SW 1271 (cell line): ENCODE measurements at places on chromosomes 2 and 18.

DNA sequence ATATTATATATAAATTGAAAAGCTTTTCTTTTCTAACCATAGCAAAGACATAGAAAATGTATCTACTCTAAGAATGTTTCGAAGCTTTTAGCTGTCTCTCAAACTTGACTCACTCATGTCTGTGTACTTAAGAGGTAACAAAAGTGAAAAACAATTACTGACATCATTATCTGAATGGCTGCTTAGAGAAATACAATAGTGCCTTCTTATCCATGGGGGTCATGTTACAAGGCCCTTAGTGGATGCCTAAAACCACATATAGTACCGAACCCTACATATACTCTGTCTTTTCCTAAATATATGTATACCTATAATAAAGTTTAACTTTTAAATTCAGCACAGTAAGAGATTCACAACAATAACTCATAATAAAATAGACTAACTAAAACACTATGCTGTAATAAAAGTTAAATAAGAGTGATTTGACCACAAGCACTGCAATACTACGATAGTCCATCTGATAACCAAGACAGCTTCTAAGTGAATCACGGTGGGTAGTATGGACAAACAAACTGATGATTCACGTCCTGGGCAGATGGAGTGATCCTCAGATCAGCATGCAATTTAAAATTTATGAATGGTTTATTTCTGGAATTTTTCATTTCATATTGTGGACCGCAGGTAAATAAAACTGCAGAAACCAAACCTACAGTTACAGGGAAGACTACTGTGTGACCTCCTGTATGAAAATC lies 246.2 kb downstream of the XIRP2 start:
- DNase-seq: peak; percentile 3

DNA sequence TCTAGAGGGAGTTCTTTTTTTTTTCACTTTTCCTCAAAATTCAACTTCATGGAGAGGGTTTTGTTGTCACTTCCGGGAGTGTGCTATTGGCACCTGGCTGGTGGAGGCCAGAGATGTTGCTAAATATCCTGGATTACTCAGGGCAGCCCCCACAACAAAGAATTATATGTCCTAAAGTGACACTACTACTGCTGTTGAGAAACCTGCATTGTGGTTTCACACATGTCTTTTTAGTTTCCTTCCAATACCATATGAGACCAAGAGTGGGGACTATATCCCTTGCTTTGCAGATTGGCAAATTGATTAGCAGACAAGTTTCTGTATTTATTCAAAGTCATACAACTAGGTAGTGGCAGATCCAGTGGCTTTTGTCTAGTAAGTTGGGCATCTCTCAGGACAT lies 826.8 kb downstream of the TRIB2 start:
- no peak for DNase-seq

DNA sequence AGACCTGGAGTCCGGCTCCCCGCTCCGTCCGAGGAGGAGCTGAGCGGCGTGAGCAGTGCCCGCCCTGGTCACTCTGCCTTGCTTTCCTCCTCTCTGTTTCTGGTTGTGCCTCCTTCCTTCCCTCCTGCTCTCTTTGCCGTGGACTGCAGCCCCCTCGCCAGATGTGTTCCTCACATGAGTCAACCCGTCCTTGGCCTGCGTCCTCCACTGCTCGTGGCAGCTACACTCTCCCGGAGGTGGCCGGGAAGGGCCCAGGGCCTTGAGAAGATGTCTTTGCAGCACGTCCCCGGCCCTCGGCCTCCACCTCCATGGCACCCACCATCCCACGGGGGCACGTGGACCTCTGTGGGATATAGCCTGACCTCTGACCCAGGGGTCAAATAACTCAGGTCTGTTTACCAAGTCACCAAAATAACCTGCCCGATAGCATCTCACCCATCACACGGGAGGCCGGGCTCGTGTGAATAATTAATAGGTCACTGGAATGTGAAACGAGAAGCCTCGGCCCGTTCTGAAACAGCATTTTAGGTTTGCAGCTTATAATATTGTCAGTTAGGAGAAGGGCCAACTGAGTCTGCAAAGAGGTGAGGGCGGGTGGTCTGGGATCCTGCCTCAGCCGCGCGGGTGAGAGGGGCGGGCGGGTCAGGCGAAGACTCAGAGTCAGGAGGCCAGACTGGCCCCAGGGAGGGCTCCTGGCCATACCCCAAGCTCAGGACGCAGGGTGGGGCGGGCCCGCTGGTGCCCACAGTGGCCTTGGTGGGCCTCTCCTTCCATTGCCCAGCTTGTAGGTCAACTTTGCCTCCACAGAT lies 42.6 kb downstream of the NFATC1 start:
- DNase-seq: no peak

DNA sequence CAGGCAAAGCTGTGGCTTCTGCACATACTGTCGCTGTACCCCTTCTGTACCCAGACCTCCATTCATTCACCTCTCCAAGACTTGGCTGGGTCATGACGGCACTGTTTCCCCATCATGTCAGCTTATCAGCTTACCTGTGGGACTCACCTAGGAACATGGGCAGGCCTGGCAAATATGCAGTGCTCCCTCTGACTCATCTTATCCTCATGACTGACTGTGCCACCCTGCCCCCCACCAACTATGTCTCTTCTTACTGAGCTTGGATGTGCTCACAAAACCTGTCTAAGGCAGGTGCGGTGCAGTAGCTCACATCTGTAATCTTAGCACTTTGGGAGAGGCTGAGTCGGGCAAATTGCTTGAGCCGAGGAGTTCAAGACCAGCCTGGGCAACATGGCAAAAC lies 152.4 kb downstream of the MGAT5 start:
- DNase-seq: no peak

GRCh38 chr2:11343650-11344341 lies 640 bp downstream of the ROCK2 start:
- DNase-seq: peak; percentile 10

- no peak for DNase-seq
Measured at GRCh38 chr2:145820651-145821050, 1300.7 kb upstream of the ZEB2 start.

- no peak for DNase-seq
Measured at GRCh38 chr2:111239107-111239506, 118.4 kb downstream of the BCL2L11 start.

DNA sequence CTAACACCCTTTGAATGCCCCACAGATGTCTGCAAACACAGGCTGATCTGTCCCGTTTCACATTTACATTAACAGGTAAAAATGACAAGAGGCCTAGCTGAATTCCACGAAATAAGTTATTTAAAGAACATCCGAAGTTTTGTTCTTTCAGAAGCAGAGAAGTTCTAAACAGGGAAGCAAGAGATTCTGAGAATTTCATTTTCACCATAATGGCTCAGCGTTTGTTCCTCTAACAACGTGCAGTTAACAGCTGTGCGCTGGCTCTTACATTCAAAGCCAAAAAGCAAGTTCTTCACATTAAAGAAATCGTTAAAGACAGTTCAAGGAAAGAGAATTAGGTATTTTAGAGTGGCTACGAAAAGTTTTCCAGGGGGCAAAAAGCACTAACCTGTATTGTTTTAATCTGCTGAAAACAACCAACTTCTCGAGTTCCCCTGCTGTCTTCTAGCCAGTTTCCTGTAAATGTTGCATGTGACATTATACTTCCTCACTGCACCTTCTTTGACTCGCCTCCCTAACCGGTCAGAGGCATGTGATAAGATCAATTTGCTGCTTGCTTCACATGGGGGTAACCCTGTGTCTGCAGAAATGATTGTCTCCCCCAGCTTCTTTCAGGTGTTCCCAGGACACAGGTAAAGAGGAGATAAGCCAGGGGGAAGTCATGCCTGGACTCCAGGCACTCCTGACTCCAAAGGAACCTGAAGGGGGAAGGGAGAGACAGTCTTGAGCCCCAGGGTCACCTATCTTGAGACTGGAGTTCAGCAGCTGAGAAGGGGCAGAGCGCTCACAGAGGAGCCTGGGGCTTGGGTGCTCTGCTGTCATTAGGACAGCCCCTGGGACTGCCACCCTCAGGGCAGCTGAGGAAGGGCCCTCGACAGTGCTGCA lies 36.8 kb upstream of the WIPF1 start:
- DNase-seq: no peak

- no peak for DNase-seq
Measured at GRCh38 chr2:142649581-142649980, 227.9 kb upstream of the KYNU start.

- no peak for DNase-seq
Measured at GRCh38 chr18:62434798-62435197, 88.0 kb upstream of the ZCCHC2 start.

DNA sequence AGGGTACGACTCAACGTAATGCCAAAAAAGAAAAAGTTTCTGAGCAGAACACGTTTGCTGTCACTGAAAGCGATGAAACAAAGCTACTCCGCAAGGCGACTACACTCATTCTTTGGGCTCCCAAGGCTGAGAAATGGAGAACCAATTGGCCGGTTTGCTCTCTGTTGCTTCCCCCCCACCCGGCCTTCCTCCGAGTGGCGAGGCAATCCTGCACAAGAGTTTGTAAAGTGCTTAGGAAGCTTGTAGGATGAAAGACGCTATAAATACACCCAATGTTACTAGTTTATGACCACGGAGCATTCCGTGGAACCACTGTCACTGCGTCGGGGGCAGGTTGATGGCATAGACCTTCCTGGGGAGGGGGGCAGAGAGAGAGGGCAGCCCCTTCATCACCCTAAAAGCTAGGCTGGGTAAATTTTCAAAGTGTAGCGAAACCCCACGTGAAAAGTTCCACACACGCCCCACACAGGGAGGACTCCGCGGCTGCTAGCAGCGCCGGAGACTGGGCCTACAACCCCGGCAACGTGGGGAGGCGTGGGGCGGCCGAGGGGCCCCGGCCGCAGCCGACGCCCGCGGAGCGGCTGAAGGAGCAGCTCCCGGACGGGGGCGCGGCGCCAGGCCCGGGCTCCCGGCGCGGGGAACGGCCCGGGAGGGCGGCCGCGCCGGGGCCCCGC lies 915 bp downstream of the CUL3 start:
- DNase-seq: no peak

- DNase-seq: no peak
Measured at GRCh38 chr2:219230059-219230540, 494 bp downstream of the ANKZF1 start.

DNA sequence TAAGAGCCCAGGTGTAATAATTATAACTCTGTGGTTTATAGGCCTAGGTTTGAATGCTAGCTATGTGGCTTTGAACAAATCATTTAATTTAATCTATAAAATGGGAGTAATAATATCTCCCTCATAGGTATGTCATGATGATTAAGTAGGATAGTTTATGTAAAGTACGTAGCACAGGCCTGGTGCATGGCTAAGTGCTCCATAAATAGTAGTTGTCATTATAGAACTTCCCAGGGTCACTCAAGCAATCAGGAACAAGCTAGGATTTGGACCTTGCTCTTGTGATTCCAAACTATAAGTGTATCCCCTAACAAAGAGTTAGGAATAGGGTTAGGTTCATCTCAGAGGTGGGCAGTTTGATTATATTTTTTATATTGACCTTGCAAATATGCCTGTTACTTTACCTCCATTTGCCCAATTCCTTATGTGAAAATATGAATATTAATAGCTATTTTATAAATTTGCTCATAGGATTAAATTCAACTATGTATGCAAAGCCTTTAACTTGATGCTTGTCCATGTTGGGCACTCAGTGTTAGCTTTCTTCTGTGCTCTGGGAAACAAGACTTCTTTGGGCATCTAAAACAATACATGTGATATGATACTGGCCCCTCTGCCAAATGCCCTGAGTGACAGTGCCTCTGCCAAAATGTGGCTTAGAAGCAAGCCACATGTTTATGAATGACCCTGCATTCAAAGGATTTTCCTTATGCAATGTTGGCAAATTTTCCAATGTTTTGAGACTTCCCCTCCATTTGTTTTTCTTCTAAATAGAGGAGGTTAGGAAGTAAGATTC lies 353.6 kb downstream of the KIAA1328 start:
- DNase-seq: no peak
